Activated effector memory CD4-positive, alpha-beta T cell treated with anti-CD3 and anti-CD28 coated beads, Interleukin-2, amount 50 U/mL, for 16 hours (primary cell): ENCODE measurements at places on chromosomes 1 and 21.

DNA sequence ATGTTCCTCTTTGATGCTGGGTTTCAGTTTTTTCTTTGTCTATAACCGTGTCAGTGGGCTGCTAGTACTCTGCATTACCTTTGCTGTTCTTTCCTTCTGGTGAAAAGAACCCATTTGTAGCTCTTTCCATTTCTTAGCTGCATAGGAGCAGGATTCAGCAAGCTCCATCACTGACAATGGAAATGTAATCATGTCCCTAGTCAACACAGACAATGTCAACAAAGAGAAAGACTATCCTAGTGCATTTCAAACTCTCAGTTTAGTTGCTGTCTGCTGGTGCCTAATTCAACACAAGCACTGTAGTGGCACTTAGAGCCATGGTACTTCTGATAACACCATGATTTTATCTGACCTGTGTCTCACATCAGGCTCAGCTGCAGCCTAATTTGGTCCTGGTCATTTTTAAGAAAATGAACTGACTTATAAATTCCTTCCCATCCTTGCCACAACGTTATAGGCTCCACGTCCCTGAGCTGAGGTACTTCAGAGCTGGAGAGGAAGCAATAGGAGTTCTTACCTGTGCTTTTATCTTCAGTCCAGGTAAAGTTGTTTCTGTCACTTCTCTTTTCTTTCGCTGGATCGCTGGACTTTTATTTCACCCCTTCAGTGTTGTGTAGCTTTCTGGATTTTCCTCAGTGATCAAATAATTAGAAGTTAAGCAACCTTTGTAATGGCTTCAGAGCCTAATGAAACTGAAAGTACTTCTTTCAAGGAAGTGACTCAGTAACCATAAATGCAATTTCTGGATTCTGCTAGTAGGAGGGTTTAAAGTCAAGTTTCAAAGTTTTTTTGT, at the start of gene GBP3:
Gene GBP3 (minus strand): TSS at position 700 of the 793 bp plus-strand sequence. CDS start 2,145 bp downstream, outside the sequence.
- no peak for DNase-seq

- DNase-seq = peak; percentile 71
These were observed 11.7 kb downstream of the LHX9 start for GRCh38 chr1:197928849-197929336.

DNA sequence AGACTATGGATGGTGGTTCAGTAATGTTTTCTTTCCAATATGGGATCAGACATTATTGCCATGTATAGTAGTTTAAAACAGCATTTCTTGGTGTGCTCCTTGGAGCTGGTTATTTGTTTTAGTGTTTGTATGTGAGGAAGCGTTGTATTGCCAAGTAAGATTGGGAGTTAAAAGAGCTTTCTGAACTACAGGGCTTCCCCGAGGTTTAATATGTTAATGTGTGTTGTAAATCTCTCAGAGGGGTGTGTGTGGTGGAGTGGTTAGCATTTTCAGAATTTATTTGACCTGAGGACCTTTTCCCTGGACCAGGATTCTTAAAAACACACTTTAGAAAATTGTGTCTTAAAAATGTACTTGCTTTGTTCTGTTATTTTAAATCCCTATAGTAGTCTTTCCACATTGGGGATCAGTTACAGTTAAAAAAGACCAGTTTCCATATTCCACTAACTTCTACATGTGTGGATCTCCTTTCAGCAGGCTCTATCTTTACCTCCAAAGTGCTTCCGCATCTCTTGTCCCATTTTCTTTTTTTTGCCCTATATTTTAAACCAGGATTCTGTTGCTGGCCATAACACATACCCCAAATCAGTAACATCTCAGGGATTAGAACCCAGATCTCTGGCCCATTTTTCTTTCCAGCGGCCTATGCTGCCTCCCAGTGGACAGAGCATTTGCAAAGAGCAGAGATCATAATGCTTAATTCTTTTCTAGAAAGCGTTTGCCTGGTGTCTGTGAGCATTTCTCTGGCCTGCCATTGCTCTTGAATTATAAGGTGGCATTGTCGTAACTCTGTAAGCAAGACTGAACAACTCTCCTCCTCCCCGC, 58.6 kb downstream of the PBX1 start:
- DNase-seq = no peak

GRCh38 chr1:35222322-35223083, 29.6 kb upstream of the SFPQ start:
- DNase-seq = no peak

DNA sequence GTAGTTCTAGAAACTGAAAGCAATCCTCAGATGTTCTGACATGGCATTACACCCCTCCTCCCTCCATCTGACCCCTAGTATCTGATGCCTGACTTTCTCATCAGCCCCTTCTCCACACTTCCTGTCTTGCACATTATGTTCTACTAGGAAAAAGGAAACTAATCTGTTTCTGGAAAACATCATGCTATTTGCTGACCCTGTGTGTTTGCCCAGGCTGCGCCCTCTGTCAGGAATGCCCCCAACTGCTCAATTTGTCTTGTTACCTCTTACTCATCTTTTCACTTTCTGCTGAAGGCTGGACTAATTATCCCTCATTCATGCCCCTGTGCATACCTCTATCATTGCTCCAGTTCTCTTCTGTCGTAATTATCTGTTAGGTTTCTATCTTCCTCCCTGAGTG, 37.5 kb upstream of the DAB1 start:
- DNase-seq = no peak

DNA sequence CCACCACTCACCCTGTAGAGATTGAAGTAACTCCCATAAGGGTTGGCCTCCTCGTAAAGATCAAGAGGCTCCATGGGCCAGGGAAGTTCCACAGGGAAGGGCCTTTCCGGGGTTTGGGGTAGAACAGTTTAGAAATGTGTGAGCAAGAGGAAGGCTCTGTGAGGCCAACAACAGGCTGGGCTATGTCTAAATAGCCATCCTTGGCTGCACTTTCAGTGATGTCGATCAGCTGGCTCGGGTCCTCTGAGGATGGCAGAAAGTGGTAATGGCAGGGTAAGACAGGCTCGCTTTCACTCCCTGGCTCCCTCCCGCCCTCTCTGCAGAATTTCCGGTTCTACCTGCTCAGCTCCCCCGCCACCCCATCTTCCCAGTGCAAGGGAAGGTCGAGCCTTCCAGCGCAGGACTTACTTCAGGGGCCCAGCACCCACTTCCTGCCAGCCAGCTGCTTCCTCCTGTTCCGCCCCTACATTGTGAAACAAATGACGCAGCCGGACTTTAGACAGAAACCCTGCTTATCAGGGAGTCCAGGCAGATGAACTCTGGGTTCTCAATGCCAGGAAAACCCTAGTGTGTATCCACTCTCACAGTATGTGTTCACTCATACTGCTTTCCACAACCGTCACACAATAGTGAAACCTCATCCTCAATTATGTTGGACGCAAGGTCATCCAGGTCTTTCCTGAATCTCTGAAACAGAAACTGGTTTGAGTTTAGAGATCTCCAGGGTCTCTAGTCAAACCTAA, 7.3 kb downstream of the F11R start:
- DNase-seq = peak; percentile 84

GRCh38 chr1:246597340-246597739, 31.1 kb downstream of the CNST start:
- DNase-seq = no peak

GRCh38 chr1:104794035-104794434, 1044.3 kb downstream of the AMY1C start:
- no peak for DNase-seq

GRCh38 chr21:46021978-46022544, 40.5 kb downstream of the COL6A1 start:
- DNase-seq = no peak

GRCh38 chr1:10340930-10341590, 57.8 kb upstream of the PGD start:
- no peak for DNase-seq

GRCh38 chr1:226061068-226061840, 1.3 kb upstream of the H3-3A start:
- no peak for DNase-seq

- DNase-seq = peak; percentile 72
These were observed 27.2 kb downstream of the MCOLN2 start for GRCh38 chr1:84969489-84970250.
